ENCODE measurements at places on chromosomes 7 and 10.

DNA sequence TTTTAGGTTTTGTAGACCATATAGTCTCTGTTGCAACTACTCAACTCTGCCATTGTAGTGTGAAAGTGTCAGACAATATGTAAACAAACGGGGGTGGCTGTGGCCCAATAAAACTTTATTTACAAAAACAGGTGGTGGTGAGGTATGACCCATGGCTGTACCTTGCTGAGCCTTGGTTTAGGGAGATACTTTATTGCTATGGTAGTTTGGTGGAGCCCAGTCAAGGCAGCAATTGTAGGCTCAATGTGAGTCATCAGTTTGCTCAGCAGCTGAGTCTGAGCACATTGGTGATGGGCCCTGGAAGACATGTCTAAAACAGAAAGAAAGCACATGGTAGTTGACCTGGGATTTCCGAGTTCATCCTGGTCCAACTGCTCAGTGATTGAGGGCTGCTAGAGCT lies 242.5 kb downstream of the REEP3 start:
- peaks cover 6% of the 10 kb centered on the region for H3K27me3 ChIP-seq
- no peaks in the 10 kb centered on the region for H3K4me1 ChIP-seq
- no peak for DNase-seq
- no peak overlapping the region for H3K27ac ChIP-seq
- no peaks in the 10 kb centered on the region for H3K36me3 ChIP-seq

DNA sequence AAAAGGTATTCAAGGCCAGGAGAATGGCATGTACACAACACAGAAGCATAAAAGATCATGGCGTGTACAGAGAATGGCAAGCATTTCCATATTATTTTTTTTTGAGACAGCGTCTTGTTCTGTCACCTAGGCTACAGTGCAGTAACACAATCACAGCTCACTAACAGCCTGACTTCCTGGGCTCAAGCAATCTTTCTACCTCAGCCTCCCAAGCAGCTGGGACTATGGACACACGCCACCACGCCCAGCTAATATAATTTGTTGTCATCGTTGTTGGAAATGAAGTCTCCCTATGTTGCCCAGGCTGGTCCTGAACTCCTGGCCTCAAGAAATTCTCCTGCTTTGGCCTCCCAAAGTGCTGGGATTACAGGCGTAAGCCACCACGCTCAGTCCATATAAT lies 27.3 kb downstream of the ANXA7 start:
- H3K27ac ChIP-seq, result no peak overlapping the region
- no peak for DNase-seq
- no peak overlapping the region for H3K4me3 ChIP-seq
- H3K4me1 ChIP-seq, result no peaks in the 10 kb centered on the region

DNA sequence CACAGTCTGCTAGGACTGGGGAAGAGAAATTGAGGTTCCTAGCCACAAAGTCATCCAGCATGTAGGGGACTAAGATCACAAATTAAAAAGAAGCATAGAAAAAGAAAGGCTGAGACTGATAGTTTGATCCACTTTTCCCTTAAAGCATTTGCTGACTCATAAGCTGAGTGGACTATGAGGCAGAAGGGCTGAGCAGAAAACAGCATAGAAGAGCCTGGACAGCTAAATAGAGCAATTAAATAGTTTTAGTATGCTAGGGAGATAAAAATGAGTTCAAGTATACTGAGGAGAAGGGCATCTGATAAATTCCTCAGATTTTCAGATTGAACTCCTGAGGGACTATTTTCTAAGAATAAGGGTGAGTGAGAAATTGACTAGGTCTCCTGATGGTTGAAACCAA lies 155.9 kb upstream of the EGR2 start:
- peaks cover 21% of the 10 kb centered on the region for H3K27me3 ChIP-seq
- H3K36me3 ChIP-seq, result peaks cover 2% of the 10 kb centered on the region
- H3K4me3 ChIP-seq, result no peak overlapping the region
- no peaks in the 10 kb centered on the region for H3K4me1 ChIP-seq
- no peak for DNase-seq

DNA sequence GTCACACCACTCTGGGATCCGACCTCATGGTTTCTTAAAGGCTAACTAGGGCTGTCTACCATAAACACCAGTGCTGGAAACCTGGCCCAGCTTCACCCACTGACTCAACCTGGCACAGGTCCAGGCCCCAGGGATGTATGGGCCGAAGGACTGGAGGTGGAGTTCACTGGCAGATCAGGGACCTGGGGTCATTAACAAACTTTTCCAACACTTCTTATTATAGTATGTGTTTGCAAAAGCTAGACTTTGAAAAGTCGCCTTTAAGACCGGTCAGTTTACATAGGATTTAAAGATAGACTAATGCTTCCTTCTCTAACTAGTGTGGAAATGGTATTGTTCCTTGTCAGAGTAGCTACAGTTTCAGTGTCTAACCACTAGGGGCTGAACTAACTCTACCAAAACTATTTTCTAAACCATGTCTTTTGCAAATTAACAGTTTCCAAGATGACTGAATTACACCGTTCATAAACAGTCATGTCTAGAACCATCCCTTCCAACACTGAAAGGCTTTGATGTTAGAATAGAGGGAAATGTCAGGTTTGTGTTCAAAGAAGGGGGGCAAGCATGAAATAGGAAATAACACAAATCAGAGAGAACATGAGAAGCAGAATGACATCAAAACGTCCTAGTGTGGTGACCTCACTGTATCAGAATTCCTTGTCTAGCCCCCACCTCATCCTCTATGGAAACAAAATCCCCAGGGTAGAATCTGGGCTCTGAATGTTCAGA lies 29.7 kb downstream of the STN1 start:
- H3K4me3 ChIP-seq, result no peak overlapping the region
- peak overlapping the region; percentile 80 for H3K27ac ChIP-seq
- peaks cover 46% of the 10 kb centered on the region for H3K4me1 ChIP-seq
- H3K27me3 ChIP-seq, result no peaks in the 10 kb centered on the region
- peak; percentile 33 for DNase-seq
- peaks cover 31% of the 10 kb centered on the region for H3K36me3 ChIP-seq

- H3K4me1 ChIP-seq, result no peaks in the 10 kb centered on the region
- no peak overlapping the region for H3K27ac ChIP-seq
- no peak for DNase-seq
- H3K27me3 ChIP-seq, result no peaks in the 10 kb centered on the region
- H3K4me3 ChIP-seq, result no peak overlapping the region
- H3K36me3 ChIP-seq, result no peaks in the 10 kb centered on the region
These were observed 181.8 kb downstream of the GLI3 start for GRCh38 chr7:42055171-42055570.

- H3K4me1 ChIP-seq, result no peaks in the 10 kb centered on the region
- no peaks in the 10 kb centered on the region for H3K27me3 ChIP-seq
- H3K36me3 ChIP-seq, result no peaks in the 10 kb centered on the region
- H3K27ac ChIP-seq, result no peak overlapping the region
These were observed 761.4 kb downstream of the LRMDA start for GRCh38 chr10:76192694-76193320.

DNA sequence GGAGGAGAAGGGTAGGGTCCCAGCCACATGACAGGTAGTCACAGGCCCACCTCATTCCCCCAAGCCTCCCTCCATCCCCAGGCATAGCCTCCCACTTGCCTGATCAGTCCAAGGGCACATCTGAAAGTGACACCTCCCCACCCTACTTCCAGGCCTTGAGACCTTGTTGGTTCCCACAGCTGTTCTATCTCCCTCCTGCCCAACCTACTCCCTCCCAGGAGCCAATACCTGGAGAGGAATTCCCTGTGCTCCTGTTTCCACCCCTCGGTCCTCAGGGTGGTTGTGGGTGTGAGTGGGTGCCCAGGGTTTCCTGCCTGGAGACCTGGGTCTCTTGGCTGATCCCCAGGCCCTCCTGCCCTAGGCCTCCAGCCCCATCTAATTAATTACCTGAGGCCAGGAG lies 11.6 kb upstream of the IMPDH1 start:
- no peak overlapping the region for H3K27ac ChIP-seq
- H3K27me3 ChIP-seq, result no peaks in the 10 kb centered on the region
- H3K4me1 ChIP-seq, result no peaks in the 10 kb centered on the region
- no peak overlapping the region for H3K4me3 ChIP-seq
- no peaks in the 10 kb centered on the region for H3K36me3 ChIP-seq
- no peak for DNase-seq

- no peaks in the 10 kb centered on the region for H3K36me3 ChIP-seq
- peaks cover 24% of the 10 kb centered on the region for H3K4me1 ChIP-seq
- peaks cover 2% of the 10 kb centered on the region for H3K27me3 ChIP-seq
- no peak for DNase-seq
- H3K27ac ChIP-seq, result no peak overlapping the region
These were observed 10.1 kb upstream of the CSTF2T start for GRCh38 chr10:51709324-51709972.

DNA sequence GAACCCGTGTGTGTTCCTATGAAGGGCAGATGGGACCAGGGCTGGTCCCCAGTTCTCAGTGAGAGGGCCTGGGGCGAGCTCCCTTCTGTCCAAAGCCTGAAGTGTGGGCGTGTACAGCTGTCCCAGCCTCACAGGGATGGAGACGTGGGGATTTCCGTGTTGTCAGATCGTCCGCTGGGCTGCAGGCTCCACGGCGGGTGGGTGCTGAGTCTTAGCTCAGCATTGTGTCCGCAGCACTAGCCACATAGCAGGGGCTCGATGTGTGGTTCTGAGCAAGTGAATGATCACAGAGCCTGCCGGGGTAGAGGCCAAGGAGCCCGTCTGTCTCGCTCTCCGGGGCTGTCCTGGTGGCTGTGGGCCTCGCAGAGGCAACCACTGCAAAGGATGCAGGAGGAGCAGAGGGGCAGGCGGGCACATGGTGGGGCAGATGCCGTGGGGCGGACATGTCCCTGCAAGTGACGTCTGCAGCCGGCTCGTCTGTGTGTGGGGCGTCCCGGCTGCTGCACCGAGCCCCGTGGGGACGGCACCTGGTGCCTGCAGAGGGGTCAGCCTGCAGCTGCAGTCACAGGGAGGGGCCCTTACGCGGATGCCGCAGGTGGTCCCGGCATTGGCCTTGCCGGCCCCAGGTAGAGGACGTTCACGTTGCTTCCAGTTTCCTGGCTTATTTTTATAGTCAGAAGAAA lies 30.9 kb downstream of the FAM20C start:
- no peaks in the 10 kb centered on the region for H3K4me1 ChIP-seq
- no peak overlapping the region for H3K4me3 ChIP-seq
- no peaks in the 10 kb centered on the region for H3K36me3 ChIP-seq

- H3K27me3 ChIP-seq, result no peaks in the 10 kb centered on the region
- peaks cover 40% of the 10 kb centered on the region for H3K36me3 ChIP-seq
- no peak overlapping the region for H3K4me3 ChIP-seq
- H3K4me1 ChIP-seq, result peaks cover 81% of the 10 kb centered on the region
- H3K27ac ChIP-seq, result peak overlapping the region; percentile 74
These were observed 66.4 kb downstream of the HK1 start for GRCh38 chr10:69344591-69345252.

GRCh38 chr10:117477961-117478670 lies 64.4 kb upstream of the EMX2 start:
- DNase-seq, result no peak
- H3K36me3 ChIP-seq, result no peaks in the 10 kb centered on the region

- peaks cover 6% of the 10 kb centered on the region for H3K27me3 ChIP-seq
- no peak overlapping the region for H3K4me3 ChIP-seq
- H3K27ac ChIP-seq, result no peak overlapping the region
- H3K4me1 ChIP-seq, result no peaks in the 10 kb centered on the region
These were observed 26.2 kb downstream of the FAM171A1 start for GRCh38 chr10:15344876-15345285.

DNA sequence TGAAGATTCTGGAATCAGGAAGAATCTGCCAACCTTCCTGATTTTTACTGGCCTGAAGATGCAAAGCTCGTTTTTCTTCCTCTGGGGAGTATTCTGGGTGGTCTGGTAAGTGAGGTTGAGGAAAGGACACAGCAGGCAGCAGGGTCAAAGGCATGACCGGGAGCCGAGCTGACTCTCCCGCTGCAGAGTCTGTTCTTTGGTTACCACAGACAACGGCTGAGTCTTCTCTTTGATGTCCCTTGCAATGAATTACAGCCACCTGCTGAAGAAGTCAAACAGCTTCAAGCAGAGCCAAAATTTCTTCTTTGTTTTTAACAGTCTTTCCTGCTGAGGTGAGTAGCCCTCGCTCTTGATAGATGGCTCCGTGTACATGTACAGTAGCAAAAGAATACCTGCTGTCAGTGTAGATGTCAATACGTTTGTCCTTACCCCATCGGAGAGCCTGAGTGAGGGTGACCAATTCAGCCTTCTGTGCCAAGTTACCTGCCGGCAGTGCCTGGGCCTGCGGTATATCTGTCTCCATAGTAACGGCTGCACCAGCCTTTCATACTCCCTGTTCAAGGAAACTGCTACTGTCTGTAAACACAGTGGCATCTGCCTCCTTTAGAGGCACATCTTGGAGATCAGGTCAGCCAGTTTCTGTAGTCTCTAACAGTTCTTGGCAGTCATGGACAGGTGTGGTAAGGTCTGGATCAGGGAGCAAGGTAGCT lies 76.4 kb downstream of the PRR15 start:
- H3K36me3 ChIP-seq, result no peaks in the 10 kb centered on the region
- H3K27me3 ChIP-seq, result no peaks in the 10 kb centered on the region
- no peak overlapping the region for H3K27ac ChIP-seq
- no peak for DNase-seq

- DNase-seq, result no peak
- no peaks in the 10 kb centered on the region for H3K27me3 ChIP-seq
- no peaks in the 10 kb centered on the region for H3K36me3 ChIP-seq
These were observed 673.9 kb downstream of the PHTF2 start for GRCh38 chr7:78472519-78472918.

GRCh38 chr10:103859161-103860086 lies 4.0 kb upstream of the SH3PXD2A start:
- H3K4me1 ChIP-seq, result peaks cover 10% of the 10 kb centered on the region
- no peak overlapping the region for H3K4me3 ChIP-seq
- peaks cover 15% of the 10 kb centered on the region for H3K27me3 ChIP-seq
- peaks cover 6% of the 10 kb centered on the region for H3K36me3 ChIP-seq
- DNase-seq, result peak; percentile 74
